ENCODE measurements at places on chromosomes 12 and 14.
A peak's percentile ranks its signal among the peaks of the same experiment; 100 is the strongest.

- no peak for DNase-seq
These were observed 29.3 kb downstream of the MYF5 start for GRCh38 chr12:80745851-80746505.

GRCh38 chr14:70811578-70811977 lies 2.3 kb upstream of the MAP3K9 start:
- no peak for DNase-seq

DNA sequence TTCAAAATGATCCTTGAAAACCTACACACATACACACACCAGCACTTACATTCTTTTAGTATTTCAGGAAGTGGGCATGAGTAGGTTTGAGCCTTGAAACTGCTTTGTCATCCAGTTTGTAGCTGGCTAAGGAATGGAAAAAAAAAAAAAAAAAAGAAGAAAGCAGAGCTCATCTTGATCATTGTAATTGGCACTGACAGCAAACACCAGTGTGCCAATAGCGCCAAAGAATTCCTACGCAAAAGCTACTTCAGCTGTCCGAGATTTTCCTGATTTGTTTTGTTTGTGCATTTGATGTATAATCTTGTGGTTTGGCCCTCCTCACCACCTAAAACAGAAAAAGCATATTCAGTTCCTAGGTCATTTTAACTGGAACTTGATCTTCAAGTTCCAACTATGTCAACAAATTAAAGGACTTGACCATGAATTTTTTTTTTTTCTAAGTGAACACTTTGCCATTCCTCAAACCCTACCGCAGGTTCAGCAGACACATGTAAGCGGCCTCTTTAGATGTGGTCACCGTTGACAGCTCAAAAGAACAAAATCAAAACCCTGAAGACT lies 57.3 kb downstream of the FLRT2 start:
- DNase-seq = peak; percentile 10

DNA sequence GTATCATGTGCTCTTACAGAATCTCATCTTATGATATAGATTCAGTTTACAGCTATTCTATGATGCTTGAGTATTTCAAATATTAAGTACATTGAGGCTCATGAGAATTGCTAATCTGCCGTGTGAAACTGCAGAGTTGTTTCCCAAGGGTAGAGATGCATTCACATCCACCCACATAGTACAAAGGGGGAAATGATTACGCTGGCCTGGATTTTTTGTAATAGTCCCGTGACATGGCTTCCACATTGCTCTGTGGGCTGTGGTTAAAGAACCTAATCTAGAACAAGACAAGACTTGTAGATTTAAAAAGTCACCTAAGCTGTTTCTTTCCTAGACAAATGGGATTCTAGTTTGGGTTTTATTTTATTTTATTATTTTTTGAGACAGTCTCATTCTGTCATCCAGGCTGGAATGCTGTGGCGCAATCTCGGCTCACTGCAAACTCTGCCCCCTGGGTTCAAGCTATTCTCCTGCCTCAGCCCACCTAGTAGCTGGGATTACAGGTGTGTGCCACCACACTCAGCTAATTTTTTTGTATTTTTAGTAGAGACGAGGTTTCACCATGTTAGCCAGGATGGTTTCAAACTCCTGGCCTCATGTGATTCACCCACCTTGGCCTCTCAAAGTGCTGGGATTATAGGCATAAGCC lies 13.0 kb upstream of the RIOX1 start:
- DNase-seq = no peak

- no peak for DNase-seq
These were observed 48.9 kb downstream of the PPP1R12A start for GRCh38 chr12:79885911-79886490.

- DNase-seq = no peak
These were observed 59.6 kb downstream of the CCDC88C start for GRCh38 chr14:91358025-91358319.

- DNase-seq = no peak
These were observed 173.0 kb downstream of the CALM1 start for GRCh38 chr14:90569606-90570387.

- DNase-seq = no peak
These were observed 16.9 kb upstream of the AICDA start for GRCh38 chr12:8629486-8630033.

- no peak for DNase-seq
These were observed 1144.5 kb downstream of the FSCB start for GRCh38 chr14:43362586-43362985.

DNA sequence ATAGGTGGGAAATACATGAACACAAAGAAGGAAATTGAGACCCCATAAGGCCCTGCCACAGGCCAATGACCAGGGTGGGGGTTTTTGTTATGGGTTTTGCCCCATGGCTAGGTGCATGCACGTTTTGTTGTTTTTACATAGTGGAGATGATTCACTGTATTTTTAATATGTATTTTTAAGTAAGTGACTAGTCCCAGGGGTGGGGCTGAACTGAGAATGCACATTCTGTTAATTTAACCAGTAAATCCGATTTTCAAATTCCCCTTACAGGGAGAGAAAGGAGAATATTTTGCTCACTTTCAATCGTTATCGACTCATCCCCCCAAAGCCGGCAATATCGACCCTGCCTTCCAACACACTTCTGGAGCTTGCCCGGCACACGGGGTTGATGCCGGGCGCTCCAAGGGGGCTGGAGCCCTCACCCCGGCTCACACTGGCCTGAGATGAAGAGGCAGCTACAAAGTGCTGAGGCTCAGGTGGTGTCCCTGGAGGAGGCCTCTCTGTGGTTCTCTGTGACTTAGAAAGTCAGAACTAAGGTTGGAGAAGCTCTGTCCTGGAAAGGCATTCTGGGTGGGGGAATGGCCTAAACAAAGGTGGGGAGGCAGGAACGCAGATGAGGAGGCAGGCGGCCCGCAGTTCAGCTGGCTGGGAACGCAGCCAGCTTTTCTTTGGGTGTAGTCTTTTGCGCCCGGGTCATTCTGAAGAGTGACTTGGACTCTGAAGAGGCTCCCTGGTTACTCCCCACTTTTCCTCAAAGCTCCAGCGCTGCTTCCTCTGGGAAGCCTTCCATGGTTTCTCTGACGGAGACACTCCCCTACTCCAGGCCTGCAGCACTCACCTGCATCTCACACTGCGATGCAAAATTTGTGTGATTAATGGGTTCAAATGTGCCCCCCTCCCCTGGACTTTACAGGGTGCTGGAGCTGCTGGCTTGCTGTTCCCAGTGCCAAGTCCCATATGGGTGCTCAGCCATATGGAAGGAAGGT lies 50.7 kb upstream of the DLK1 start:
- no peak for DNase-seq

DNA sequence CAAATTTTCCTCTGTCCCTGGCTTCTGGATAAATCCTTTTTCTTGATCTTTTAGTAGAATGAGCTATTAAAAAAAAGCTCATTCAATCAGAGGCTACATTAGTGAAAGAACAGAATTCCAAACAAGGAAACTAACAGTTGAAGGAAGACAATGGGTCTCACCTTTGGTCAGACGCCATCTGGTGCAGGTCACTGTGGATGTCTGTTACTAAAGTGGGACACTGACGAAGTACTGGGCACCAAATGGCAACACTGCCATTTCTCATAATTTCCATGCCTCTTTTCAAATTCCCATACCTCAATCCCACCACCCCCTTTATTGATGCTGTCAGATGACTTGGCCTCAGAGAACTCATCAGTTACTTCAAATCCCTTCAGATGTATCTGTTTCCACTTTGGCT lies 24.5 kb upstream of the ARID2 start:
- DNase-seq = no peak

- DNase-seq = no peak
These were observed 237.3 kb downstream of the CACNA1C start for GRCh38 chr12:2290091-2290490.

DNA sequence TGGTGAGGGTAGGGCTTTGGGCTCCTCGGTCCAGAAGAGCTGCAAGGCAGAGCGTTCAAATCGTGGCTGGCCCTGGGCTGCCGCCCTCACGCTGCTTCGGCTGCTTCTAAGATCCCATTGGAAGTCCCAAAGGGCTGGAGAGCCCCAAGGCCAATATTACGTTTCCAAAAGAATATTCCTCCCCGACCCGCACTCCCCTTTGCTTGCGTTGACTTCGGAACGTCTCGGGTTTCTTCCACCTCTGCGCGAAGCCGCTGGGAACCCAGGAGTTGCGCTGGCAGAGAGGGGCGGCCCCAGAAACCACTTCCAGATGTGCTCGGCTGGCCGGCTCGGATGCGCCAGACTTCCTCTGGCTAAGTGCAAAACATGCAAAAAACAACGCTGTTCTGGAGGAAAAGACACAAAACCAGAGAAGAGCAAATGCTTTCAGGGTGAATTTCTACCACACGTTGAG lies at the start of gene GLT8D2:
Gene GLT8D2, minus strand, starts transcription at position 285 of the 454 bp plus-strand sequence. CDS start 30,539 bp downstream, outside the sequence.
- DNase-seq = peak; percentile 43

GRCh38 chr12:12178559-12178958 lies 88.3 kb downstream of the LRP6 start:
- no peak for DNase-seq

GRCh38 chr14:86115972-86116371 lies 586.0 kb downstream of the FLRT2 start:
- no peak for DNase-seq

DNA sequence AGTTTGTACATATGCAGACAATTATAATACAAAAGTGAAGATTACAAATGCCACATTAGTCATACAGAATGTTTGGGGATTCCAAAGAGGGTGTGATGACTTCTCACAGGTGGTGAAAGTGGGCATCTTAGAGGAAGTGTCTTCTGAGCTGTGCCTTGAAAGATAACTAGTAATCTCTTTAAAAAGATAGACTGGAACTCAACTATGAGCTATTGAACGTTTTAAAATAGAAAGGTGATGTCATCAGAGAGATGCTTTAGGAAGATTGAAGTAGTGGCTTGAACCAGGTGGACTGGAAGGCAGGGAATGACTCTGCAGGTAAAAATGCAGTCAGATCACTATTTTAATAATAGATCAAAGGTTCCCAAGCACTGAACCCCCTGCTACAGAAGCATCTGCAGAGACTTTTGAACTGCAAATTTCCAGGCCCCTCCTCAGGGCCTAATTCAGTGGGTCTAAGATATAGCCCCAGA lies 50.3 kb downstream of the SYT1 start:
- DNase-seq = no peak

DNA sequence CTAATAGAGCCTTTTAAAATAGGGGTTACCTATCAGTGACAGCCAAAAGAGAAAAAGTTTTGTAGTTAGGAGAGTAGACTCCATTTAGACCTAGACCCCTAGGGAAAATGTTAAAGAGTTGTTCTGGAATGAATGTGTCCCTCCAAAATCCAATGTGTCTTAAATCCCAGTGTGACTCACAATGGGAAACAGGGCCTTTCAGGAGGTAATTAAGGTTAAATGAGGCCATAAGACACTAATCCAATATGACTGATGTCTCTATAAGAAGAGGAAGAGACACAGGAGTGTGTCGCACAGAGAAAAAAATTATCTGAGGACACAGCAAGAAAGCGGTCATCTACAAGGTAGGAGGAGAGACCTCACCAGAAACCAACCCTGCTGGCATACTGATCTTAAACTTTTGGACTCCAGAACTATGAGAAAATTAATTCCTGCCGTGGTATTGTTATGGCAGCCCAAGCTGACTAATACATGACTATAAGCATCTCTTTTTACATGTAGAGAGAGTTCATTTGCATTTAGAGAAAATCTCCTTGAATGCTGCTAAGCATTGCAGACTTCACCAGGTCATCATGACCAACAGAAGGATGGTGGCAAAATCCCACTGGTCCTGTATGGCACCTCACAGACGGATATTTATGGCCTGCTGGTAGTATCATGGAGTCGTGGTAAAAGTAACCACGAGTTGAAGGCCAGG lies 259.6 kb upstream of the TMTC1 start:
- no peak for DNase-seq

GRCh38 chr12:88306471-88307069 lies 164.5 kb downstream of the TMTC3 start:
- DNase-seq = no peak

GRCh38 chr14:72523424-72524294 lies 370.2 kb downstream of the DPF3 start:
- DNase-seq = no peak

- DNase-seq = no peak
These were observed 234.6 kb upstream of the FLRT2 start for GRCh38 chr14:85295318-85295717.

DNA sequence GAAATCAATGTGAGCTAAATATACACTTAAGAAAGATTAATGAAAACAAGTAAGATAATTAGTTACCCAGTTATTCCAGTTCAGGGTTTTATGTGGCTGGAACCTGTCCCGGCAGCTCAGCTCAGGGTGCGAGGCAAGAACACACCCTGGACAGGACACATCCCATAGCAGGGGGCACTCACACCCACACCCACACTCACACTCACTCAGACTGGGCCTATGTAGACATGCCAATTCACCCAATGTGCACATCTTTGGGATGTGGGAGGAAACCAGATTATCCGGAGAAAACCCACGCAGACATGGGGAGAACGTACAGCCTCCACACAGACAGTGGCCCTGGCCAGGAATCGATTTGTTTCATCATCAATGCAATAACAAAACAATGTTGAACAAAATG lies 66.0 kb upstream of the TMCC3 start:
- no peak for DNase-seq

DNA sequence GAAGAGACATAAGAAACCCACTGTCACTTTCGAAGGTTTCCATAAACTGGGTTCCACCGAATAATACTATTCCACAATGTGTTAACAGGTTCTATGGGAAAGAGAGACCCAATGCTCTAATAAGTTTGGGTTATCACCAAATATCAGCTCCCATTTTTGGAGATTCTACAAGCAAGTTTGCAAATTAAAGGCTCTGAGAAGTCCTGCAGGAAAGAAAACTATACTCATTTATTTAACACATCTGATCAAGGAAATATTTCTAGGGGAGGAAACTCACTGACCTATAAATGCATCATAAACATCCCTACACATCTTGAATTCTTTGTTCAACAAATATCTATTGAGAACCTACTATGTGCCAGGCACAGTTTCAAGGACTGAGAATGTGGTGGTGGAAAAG lies 161.4 kb downstream of the KSR2 start:
- no peak for DNase-seq

DNA sequence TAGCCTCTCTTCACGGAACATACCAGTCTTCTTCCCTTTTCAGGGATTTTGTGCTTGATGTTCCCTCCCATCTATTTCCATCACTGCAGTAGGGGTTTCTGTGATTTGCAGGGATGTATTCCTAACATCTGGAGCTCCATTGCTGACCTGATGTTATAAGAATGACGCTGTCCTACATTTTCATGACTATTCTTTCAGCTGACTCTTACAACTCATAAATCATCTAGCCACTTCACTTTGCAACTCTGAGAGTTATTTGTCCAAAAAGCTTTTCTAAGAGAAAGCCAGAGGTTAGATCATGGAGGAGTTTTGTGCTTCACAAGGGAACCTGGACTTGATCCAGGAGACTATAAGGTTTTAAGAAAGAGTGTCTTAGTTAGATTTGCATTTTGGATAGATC lies 116.6 kb upstream of the FAR2 start:
- no peak for DNase-seq

- no peak for DNase-seq
These were observed 46.3 kb downstream of the NTS start for GRCh38 chr12:85920324-85920947.

GRCh38 chr14:104512771-104513640 lies 66.6 kb upstream of the C14orf180 start:
- no peak for DNase-seq
